ENCODE measurements at places on chromosomes 16 and 17.

DNA sequence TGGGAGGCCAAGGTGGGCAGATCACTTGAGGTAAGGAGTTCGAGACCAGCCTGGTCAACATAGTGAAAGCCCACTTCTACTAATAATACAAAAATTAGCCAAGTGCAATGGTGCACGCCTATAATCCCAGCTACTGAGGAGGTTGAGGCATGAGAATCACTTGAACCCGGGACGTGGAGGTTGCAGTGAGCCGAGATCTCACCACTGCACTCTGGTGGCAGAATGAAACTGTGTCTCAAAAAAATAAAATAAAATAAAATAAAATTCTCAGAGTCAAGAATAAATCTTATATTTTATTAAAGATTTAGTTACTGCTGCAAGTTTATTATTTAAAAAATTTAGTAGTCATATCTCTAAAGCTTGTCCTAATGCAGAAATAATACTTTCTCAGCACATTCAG lies 29.7 kb downstream of the ARL4D start:
- no peak for DNase-seq

- no peak for DNase-seq
These were observed 5.0 kb upstream of the CACNG5 start for GRCh38 chr17:66829883-66830282.

GRCh38 chr17:48546924-48547807 lies 2.3 kb upstream of the HOXB2 start:
- DNase-seq = no peak

GRCh38 chr17:4540224-4540651 lies 14.9 kb downstream of the MYBBP1A start:
- DNase-seq = no peak

GRCh38 chr16:84840687-84841627 lies 21.2 kb downstream of the CRISPLD2 start:
- DNase-seq = no peak
